ENCODE measurements at places on chromosomes 5 and 9. TPM values are rescaled to one million over a fixed set of nuclear protein-coding genes. Genes with fewer than 3 reads are reported as not detected.

The GPR151 gene
- not detected for total RNA-seq

The ENTR1 gene
- total RNA-seq: 71.7 TPM

The MELK gene
- 12.3 TPM for total RNA-seq

The RNF183 gene
- total RNA-seq: not detected

The PCDHA8 gene
- total RNA-seq: 1.0 TPM

The MAST4 gene
- 22.3 TPM for total RNA-seq

The RNF208 gene
- 4.9 TPM for total RNA-seq

The FSD1L gene
- total RNA-seq: 7.0 TPM

The CDH10 gene
- total RNA-seq: 6.4 TPM

The TRPM6 gene
- 0.27 TPM for total RNA-seq

The SPATA31A1 gene
- total RNA-seq: not detected

The BARX1 gene
- total RNA-seq: 0.73 TPM

The MAMDC4 gene
- total RNA-seq: 9.3 TPM

The ANKRD20A1 gene
- total RNA-seq: 1.2 TPM

The SPACA9 gene
- total RNA-seq: 3.9 TPM

The MARCOL gene
- total RNA-seq: not detected

The GBGT1 gene
- total RNA-seq: 8.5 TPM

The PPP3R2 gene
- not detected for total RNA-seq

The MYOZ3 gene
- 5.5 TPM for total RNA-seq

The LMX1B gene
- total RNA-seq: 0.45 TPM

The PCA3 gene
- total RNA-seq: not detected

The IRX2 gene
- total RNA-seq: 7.0 TPM

The AP3S1 gene
- 108 TPM for total RNA-seq

The EPB41L4A gene
- 8.2 TPM for total RNA-seq

The FOXD4L5 gene
- 0.11 TPM for total RNA-seq

The CAAP1 gene
- total RNA-seq: 16.7 TPM

The MRPS30 gene
- 42.0 TPM for total RNA-seq

The ACOT12 gene
- total RNA-seq: not detected

The MYORG gene
- 6.9 TPM for total RNA-seq

The DPP7 gene
- 53.8 TPM for total RNA-seq

The LIFR gene
- 20.3 TPM for total RNA-seq

The ANP32B gene
- total RNA-seq: 78.3 TPM

The ANKRD18A gene
- total RNA-seq: 4.0 TPM

The NADK2 gene
- 20.7 TPM for total RNA-seq

The CERCAM gene
- total RNA-seq: 66.1 TPM

The TGFBI gene
- 1,862 TPM for total RNA-seq

The TMEM232 gene
- 1.7 TPM for total RNA-seq

The CKMT2 gene
- 0.18 TPM for total RNA-seq

The IL9 gene
- not detected for total RNA-seq

The IFNA2 gene
- not detected for total RNA-seq

The GCNT4 gene
- 9.0 TPM for total RNA-seq

The CCL27 gene
- total RNA-seq: not detected

The GDF9 gene
- total RNA-seq: 0.34 TPM

The CARD6 gene
- total RNA-seq: 1.0 TPM

Measured in astrocyte (in vitro differentiated cells and primary cell).